Activated CD4-positive, alpha-beta memory T cell treated with anti-CD3 and anti-CD28 coated beads, Interleukin-2, amount 10 ng/mL, durations not matched to agents 7 days and 5 days (primary cell): ENCODE measurements at places on chromosomes 2 and 18. TPM values are rescaled to one million over a fixed set of nuclear protein-coding genes. Genes with fewer than 3 reads are reported as not detected.

The ABHD1 gene
- 0.13 TPM for total RNA-seq

The MBD2 gene
- 133 TPM for total RNA-seq

The ITPRID2 gene
- 53.2 TPM for total RNA-seq

The ITPRIPL1 gene
- 46.3 TPM for total RNA-seq

The TNFAIP6 gene
- total RNA-seq: not detected

The MARCHF4 gene
- not detected for total RNA-seq

The HOXD3 gene
- total RNA-seq: not detected

The IMPA2 gene
- 15.4 TPM for total RNA-seq

The HRH4 gene
- total RNA-seq: 0.43 TPM

The CYRIA gene
- 0.05 TPM for total RNA-seq

GRCh38 chr2:20818820-20819219, 4.1 kb downstream of the LDAH start:
- peak overlapping the region; percentile 73 for H3K27ac ChIP-seq
- no peaks in the 10 kb centered on the region for H3K27me3 ChIP-seq
- peak overlapping the region; percentile 40 for H3K4me3 ChIP-seq

GRCh38 chr18:11902522-11903292, 5.4 kb downstream of the MPPE1 start:
- H3K27me3 ChIP-seq: no peaks in the 10 kb centered on the region
- peaks cover 35% of the 10 kb centered on the region for H3K36me3 ChIP-seq
- H3K4me1 ChIP-seq: peaks cover 20% of the 10 kb centered on the region
- no peak for DNase-seq
- no peak overlapping the region for H3K4me3 ChIP-seq

DNA sequence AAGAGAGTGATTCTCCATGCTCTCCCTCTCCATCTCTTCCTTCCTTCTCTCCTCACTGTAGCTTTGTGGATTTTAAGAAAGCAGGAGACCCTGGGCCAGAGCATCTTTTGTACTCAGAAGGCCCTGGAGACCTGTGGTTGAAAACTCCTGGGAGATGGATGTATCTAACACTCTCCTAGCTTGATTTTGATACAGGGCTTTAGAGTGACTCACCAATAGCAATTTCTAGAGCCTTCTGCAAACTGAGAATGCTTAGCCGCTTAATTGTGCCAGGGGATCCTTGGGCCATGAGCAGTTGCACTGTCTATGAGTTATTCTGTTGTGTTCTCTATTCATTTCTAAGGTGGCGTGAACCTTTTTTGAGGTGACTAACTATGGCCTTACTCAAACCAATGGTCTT, 17.7 kb downstream of the HOXD1 start:
- no peak overlapping the region for H3K4me3 ChIP-seq
- DNase-seq: no peak
- H3K27me3 ChIP-seq: peaks cover 15% of the 10 kb centered on the region
- H3K4me1 ChIP-seq: no peaks in the 10 kb centered on the region
- no peak overlapping the region for H3K27ac ChIP-seq

GRCh38 chr18:78430131-78430758, 549.4 kb upstream of the SALL3 start:
- H3K27ac ChIP-seq: no peak overlapping the region
- H3K4me3 ChIP-seq: no peak overlapping the region
- H3K36me3 ChIP-seq: no peaks in the 10 kb centered on the region
- H3K4me1 ChIP-seq: no peaks in the 10 kb centered on the region

- H3K4me1 ChIP-seq: no peaks in the 10 kb centered on the region
- H3K36me3 ChIP-seq: no peaks in the 10 kb centered on the region
- no peak overlapping the region for H3K27ac ChIP-seq
- H3K27me3 ChIP-seq: peaks cover 3% of the 10 kb centered on the region
- DNase-seq: no peak
These were observed 259.1 kb downstream of the LTBP1 start for GRCh38 chr2:33205693-33206434.

DNA sequence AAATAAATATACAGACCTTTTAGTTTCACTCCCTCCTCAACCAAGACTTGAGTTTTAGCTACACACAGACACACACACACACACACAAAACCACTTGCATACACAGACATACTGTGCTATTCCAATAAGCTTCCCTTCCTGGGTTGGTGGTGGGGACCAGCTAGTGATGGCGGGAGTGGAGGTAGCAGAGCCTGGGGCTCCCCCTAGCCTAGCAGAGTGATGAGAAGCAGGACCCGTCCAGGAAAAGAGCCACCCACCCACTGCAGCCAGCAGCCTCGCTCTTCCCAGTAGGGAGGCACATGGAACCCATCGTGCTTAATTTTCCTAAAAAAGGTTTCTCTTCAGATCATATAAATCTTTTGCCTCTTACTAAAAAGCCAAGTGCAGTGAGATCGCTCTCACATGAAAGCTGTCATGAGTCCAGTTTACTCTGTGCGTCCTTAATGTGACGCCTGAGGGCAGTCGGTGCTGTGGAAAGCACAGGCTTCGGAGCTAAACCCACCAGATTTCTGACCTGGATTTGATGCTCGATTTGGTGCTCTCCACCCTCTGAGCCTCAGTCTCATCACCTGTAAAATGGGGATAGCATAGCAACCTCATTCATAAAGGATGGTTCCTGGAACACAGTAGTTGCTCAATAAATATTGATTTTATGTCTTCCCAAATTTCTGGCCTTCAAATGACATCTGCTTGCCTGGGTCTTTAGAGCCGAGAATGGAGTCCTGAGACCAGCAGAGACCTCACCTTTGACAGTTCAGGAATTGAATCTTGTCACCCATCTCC, 60.1 kb upstream of the YWHAQ start:
- H3K27ac ChIP-seq: no peak overlapping the region
- H3K36me3 ChIP-seq: no peaks in the 10 kb centered on the region
- peaks cover 31% of the 10 kb centered on the region for H3K4me1 ChIP-seq
- DNase-seq: no peak
- peaks cover 3% of the 10 kb centered on the region for H3K27me3 ChIP-seq

DNA sequence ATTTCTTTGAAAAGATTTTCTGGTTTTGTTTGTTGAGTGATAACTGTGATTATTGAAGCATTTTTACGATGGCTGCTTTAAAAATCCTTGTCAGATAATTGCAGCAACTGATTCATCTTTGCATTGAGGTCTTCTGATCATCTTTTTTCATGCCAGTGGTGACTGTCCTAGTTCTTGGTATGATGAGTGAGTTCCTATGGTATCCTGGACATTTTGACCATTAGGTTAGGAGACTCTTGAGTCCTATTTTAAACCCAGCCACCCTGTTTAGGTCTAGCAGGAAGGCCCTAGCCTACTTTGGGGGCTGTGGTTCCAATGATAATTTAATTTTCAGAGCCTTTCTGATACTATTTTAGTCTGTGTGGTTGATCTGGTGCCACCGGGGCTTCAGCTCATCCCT, 72.7 kb upstream of the REV1 start:
- peaks cover 2% of the 10 kb centered on the region for H3K4me1 ChIP-seq
- H3K36me3 ChIP-seq: no peaks in the 10 kb centered on the region
- H3K27me3 ChIP-seq: no peaks in the 10 kb centered on the region
- no peak overlapping the region for H3K4me3 ChIP-seq
- no peak overlapping the region for H3K27ac ChIP-seq
- DNase-seq: no peak

DNA sequence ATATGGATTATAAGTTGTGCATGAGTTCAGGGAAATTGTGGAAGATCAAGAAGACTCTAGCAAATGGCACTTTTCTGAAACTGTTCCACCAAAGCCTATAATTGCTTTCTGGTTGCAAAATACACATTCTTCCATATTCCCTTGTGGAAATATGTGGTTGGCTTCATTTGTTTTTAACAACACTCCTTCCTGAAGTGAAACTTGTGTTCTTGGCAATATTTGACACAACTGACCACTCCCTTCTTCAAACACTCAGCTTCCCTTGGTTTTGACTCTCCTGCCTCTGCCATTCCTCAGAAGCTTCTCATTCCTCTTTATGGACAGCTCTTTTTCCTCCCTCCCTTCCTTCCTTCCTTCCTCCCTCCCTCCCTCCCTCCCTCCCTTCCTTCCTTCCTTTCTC, 192.3 kb downstream of the PMAIP1 start:
- DNase-seq: no peak
- no peaks in the 10 kb centered on the region for H3K36me3 ChIP-seq
- H3K27me3 ChIP-seq: no peaks in the 10 kb centered on the region
- H3K4me1 ChIP-seq: no peaks in the 10 kb centered on the region
- H3K4me3 ChIP-seq: no peak overlapping the region

DNA sequence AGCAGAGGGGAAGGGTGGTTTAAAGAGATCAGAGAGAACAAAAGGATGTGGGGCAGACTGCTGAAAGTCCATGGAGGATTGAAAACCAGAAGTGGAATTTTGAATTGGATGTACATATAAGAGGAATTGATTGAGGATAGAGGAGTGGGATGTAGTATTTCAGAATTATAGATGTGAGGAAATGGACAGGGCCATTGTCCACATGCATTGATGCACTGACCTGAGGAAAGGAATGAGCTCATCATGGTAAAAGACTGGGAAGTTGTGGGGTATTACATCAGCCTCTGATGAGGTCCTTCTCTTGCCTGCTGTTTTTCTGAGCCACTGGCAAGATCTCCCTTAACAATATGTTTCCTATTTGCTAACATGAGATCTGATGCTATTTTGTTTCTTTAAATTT, 365.7 kb upstream of the FANCL start:
- H3K27me3 ChIP-seq: no peaks in the 10 kb centered on the region
- H3K4me3 ChIP-seq: no peak overlapping the region
- no peak for DNase-seq
- H3K27ac ChIP-seq: no peak overlapping the region
- no peaks in the 10 kb centered on the region for H3K36me3 ChIP-seq

GRCh38 chr2:3126171-3126910, 251.3 kb downstream of the EIPR1 start:
- H3K36me3 ChIP-seq: no peaks in the 10 kb centered on the region
- no peak overlapping the region for H3K27ac ChIP-seq
- no peaks in the 10 kb centered on the region for H3K4me1 ChIP-seq
- DNase-seq: no peak
- no peaks in the 10 kb centered on the region for H3K27me3 ChIP-seq

DNA sequence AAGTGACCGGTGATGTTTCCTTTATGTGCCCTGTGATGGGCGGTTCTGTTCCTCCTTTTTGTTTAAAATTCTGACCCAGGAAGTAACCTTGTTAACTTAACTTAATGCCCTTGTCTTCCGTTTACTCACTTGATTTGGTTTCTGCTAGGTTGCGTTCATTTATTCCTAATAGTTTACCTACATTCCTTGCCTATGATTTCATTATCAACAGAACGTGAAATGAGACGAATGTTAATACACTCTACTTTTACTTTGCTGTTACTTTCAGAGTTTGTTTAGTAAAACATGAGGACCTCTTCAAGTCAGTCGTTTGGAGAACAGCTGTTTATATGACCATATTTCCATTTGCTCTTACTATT, 638 bp downstream of the CEP192 start:
- peak overlapping the region; percentile 98 for H3K4me3 ChIP-seq
- peak overlapping the region; percentile 95 for H3K27ac ChIP-seq
- DNase-seq: no peak

GRCh38 chr2:184581391-184581790, 16.9 kb upstream of the ZNF804A start:
- no peak overlapping the region for H3K27ac ChIP-seq
- H3K4me3 ChIP-seq: no peak overlapping the region
- no peaks in the 10 kb centered on the region for H3K4me1 ChIP-seq
- no peak for DNase-seq

- no peaks in the 10 kb centered on the region for H3K27me3 ChIP-seq
- no peak overlapping the region for H3K4me3 ChIP-seq
- DNase-seq: no peak
These were observed 580.6 kb upstream of the CDH2 start for GRCh38 chr18:28757466-28758008.

DNA sequence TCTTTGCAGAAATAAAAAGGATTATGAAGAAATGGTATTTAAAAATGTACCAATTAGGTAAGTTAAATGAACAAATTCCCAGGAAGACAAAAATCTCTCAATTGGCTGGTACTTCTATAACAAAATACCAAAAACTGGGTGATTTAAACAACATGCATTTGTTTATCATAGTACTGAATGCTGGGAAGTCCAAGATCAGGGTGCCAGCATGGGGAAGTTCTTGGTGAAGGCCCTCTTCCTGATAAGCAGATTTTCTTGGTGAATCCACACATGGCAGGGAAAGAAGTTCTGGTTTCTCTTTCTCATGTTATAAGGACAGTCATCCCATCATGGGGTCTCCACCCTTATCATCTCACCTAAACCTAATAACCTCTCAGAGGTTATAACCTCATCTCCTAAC, 271.6 kb upstream of the SETBP1 start:
- no peaks in the 10 kb centered on the region for H3K27me3 ChIP-seq
- no peak overlapping the region for H3K4me3 ChIP-seq
- no peaks in the 10 kb centered on the region for H3K4me1 ChIP-seq
- no peak for DNase-seq

DNA sequence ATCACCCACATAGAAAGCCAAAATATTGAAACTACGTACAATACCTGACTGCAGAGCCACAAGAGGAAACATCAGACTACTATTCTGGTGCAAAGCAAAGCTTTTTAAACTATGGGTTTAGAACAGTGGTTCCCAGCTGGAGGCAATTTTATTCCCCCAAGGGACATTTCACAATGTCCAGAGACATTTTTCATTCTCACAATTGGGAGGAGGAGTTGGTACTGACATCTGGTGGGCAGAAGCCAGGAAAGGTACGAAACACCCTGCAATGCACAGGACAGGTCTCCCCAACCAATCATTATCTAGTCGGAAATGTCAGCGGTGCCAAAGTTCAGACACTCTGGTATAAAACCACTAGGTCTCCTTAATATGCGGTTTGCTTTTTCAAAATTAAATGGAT, 88.4 kb upstream of the ARL5A start:
- DNase-seq: no peak
- H3K4me3 ChIP-seq: no peak overlapping the region
- no peak overlapping the region for H3K27ac ChIP-seq
- peaks cover 20% of the 10 kb centered on the region for H3K4me1 ChIP-seq
- H3K36me3 ChIP-seq: peaks cover under 1% of the 10 kb centered on the region

- no peak overlapping the region for H3K4me3 ChIP-seq
- peaks cover 8% of the 10 kb centered on the region for H3K4me1 ChIP-seq
- H3K27me3 ChIP-seq: peaks cover 1% of the 10 kb centered on the region
These were observed 142.4 kb downstream of the SOCS6 start for GRCh38 chr18:70431203-70431624.
